ENCODE measurements at places on chromosomes 6 and 20. TPM values are rescaled to one million over a fixed set of nuclear protein-coding genes. Genes with fewer than 3 reads are reported as not detected.
A peak's percentile ranks its signal among the peaks of the same experiment; 100 is the strongest.

GRCh38 chr6:128663238-128663637 lies 142.8 kb upstream of the PTPRK start:
- H3K27me3 ChIP-seq = no peaks in the 10 kb centered on the region
- no peaks in the 10 kb centered on the region for H3K36me3 ChIP-seq
- no peaks in the 10 kb centered on the region for H3K4me1 ChIP-seq
- H3K4me3 ChIP-seq = no peak overlapping the region
- H3K27ac ChIP-seq = no peak overlapping the region

SLC17A3 gene
- not detected for total RNA-seq

GRCh38 chr6:29679962-29680361 lies 990 bp downstream of the ZFP57 start:
- no peaks in the 10 kb centered on the region for H3K36me3 ChIP-seq
- DNase-seq = no peak
- no peaks in the 10 kb centered on the region for H3K4me1 ChIP-seq

BCAS4 gene
- 45.0 TPM for total RNA-seq

DNA sequence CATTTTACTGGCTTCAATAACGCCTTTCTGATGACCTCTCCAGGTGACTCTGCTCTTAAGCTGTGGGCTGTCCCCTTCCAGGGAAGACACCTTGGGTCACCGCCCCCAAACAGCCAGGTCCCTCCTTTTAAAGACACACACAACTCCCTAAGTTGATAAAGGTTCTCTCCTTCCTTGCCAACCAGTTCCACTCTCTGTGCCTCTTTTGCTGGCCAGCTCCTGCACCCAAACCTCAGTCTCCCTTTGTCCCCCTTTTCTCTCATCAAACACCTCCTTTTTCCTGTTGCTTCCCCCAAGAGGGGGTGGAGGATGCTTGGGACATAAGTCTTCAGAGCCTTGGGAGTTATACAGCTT lies 1.0 kb downstream of the NCOA6 start:
- peak overlapping the region; percentile 76 for H3K27ac ChIP-seq
- H3K36me3 ChIP-seq = no peaks in the 10 kb centered on the region
- H3K4me3 ChIP-seq = peak overlapping the region; percentile 78
- H3K4me1 ChIP-seq = peaks cover 20% of the 10 kb centered on the region
- H3K27me3 ChIP-seq = no peaks in the 10 kb centered on the region

SF3B5 gene
- 92.7 TPM for total RNA-seq

GRCh38 chr6:18179770-18180356 lies 24.6 kb downstream of the KDM1B start:
- no peak overlapping the region for H3K4me3 ChIP-seq
- no peaks in the 10 kb centered on the region for H3K36me3 ChIP-seq
- H3K27me3 ChIP-seq = no peaks in the 10 kb centered on the region
- no peaks in the 10 kb centered on the region for H3K4me1 ChIP-seq

DNA sequence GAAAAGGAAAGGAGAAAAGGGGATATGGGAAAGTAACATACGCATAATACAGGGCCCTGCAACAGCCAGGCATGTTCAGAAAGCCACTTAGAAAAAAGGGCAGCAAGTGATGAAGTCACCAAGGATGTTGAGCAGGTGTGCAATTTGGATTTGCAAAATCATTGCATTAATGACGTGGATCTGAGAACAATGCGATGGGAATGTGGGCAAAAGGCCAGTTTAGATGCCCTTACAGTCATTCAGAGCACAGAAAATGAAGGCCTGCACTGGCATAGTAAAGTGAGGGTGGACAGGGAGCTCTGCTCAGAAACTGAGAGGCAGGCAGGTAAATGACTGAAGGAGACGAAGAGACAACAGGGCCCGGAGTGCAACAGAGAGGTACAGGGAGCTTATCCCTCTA lies 123.7 kb upstream of the NHSL1 start:
- DNase-seq = no peak

GRCh38 chr6:47403801-47404200 lies 73.8 kb upstream of the CD2AP start:
- no peaks in the 10 kb centered on the region for H3K4me1 ChIP-seq
- H3K4me3 ChIP-seq = no peak overlapping the region
- H3K27ac ChIP-seq = no peak overlapping the region
- H3K27me3 ChIP-seq = no peaks in the 10 kb centered on the region
- H3K36me3 ChIP-seq = no peaks in the 10 kb centered on the region

DNA sequence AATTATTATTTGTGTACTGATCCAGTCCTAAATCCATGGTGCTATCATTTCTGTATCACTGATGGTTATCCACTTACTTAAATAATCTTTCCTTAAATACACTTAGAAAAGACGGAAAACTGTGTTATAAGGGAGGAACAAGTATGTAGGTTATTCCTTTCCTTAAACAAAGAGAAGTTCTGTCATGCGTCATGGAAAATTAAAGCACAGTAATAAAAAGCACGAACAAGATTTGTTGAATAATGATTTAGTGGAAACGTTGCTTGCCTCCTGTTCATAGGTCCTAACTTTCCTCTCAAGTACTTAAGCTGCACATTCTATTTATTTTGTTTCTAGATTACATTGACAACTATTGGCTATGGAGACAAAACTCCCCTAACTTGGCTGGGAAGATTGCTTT lies 120.4 kb downstream of the KHDC1L start:
- no peak overlapping the region for H3K4me3 ChIP-seq
- no peaks in the 10 kb centered on the region for H3K4me1 ChIP-seq
- no peak for DNase-seq
- no peaks in the 10 kb centered on the region for H3K36me3 ChIP-seq
- H3K27me3 ChIP-seq = no peaks in the 10 kb centered on the region

DNA sequence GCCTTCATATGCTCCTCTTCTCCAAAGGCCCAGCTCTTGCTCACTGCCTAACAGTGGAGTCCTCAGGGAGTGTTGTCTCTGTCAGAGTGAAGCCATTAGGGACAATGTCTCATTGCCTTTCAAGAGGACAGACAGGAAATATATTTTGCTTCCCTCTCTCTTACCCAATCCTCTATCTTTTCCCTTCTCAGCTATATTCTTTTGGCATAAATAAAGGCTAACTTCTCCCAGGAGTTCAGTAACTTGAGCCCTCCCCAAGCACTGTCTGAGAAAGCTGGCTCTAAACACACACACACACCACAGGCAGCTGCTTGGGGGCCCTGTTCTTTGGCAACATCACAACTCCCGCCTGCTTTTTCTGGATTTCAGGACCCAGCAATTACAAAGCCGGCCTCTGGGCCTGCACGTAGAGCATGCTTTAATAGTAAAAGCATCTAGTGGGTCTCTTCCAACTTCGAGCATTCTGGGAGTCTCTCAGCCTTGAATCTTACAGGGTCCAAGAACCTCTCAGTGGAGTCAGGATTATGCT lies 34.7 kb upstream of the LAMA4 start:
- no peak overlapping the region for H3K27ac ChIP-seq
- no peaks in the 10 kb centered on the region for H3K36me3 ChIP-seq
- no peak overlapping the region for H3K4me3 ChIP-seq

- peak; percentile 97 for DNase-seq
- peak within 1 kb of the TSS; percentile 59 for H3K4me3 ChIP-seq
- no peaks in the 10 kb centered on the region for H3K27me3 ChIP-seq
Measured at GRCh38 chr6:90296341-90297114, at the start of gene BACH2. TSS of gene BACH2 (minus strand) at chr6:90296843. CDS start at chr6:90008844, 287,999 bp downstream.

C6orf141 gene
- not detected for total RNA-seq

DEFB132 gene
- not detected for total RNA-seq

DNA sequence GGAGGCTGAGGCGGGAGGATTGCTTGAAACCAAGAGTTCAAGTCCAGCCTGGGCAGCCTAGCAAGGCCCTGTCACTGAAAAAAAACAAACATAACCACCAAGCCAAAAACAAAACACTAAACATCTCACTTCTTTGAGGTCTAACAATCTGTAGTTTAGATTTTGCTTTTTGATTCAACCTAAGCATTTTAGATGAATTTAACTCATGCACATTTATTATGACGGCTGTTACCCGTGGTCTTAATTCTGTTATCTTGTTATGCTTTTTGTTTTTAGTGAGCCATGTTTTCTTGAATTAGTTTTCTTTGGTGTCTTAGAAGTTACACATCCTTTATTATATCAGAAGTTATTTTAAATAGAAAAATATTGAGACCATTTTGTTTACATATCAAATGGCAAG lies 13.8 kb upstream of the GTSF1L start:
- H3K4me3 ChIP-seq = no peak overlapping the region
- H3K4me1 ChIP-seq = peaks cover 9% of the 10 kb centered on the region
- no peaks in the 10 kb centered on the region for H3K36me3 ChIP-seq
- no peaks in the 10 kb centered on the region for H3K27me3 ChIP-seq
- H3K27ac ChIP-seq = no peak overlapping the region
- no peak for DNase-seq

Measured in naive thymus-derived CD4-positive, alpha-beta T cell (primary cell).